Left ventricle myocardium superior (tissue), 1 donor: ENCODE measurements at places on chromosomes 7 and 10.

- DNase-seq: no peak
Observed at GRCh38 chr7:138954545-138955475, 26.4 kb downstream of the KIAA1549 start.

DNA sequence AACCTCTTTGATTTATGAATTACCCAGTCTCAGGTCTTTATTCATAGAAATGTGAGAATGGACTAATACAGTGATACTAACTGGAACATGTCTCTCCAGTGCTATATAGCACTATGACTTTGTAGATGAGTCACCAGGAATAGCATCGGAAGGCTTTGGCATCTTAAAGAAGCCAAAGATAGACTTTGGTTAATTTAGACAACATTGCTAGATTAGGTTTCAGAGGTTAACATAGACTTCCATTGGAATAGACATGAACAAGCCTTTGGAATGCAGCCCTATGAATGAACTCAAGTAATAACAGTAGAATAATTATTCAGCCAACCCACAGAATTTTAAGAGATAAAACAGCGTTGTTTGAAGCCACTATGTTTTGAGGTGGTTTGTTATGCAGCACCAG is 169.2 kb downstream of the HGF start:
- no peak for DNase-seq

GRCh38 chr10:13767676-13768178 is 181.0 kb downstream of the PRPF18 start:
- DNase-seq: no peak

DNA sequence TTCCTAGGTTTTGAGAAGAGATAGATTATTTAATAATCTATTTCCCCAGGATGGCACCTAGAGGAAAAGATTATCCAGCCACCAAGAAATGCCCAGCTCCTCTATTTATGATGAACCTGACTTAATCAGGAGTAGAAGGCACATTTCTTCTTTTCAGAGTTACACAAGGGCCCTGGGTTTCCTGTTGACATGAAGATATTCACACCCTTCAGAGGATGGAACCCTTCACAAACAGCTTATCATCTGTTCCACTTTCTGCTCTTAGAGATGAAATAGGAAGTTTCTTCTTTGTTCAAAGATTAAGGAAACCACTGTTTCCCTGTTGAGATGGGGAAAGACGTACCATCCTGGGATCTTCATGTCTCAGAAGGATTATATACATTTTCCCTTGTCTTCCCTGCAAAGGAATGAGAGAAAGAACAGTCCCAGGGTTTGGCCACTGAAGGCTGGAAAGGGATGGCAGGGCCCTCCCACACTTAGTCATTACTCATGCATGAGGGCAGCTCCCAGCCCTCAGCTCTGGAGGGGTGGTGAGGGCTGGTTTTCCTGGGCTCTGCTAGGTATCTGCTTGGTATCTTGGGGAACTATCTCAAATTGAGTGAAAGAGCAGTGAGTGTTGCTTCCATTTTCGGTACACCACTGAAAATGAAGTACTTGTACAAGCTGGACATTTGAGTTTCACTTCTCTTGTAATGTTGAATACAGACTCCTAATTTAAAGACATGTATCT is 64.0 kb downstream of the MTPAP start:
- no peak for DNase-seq

DNA sequence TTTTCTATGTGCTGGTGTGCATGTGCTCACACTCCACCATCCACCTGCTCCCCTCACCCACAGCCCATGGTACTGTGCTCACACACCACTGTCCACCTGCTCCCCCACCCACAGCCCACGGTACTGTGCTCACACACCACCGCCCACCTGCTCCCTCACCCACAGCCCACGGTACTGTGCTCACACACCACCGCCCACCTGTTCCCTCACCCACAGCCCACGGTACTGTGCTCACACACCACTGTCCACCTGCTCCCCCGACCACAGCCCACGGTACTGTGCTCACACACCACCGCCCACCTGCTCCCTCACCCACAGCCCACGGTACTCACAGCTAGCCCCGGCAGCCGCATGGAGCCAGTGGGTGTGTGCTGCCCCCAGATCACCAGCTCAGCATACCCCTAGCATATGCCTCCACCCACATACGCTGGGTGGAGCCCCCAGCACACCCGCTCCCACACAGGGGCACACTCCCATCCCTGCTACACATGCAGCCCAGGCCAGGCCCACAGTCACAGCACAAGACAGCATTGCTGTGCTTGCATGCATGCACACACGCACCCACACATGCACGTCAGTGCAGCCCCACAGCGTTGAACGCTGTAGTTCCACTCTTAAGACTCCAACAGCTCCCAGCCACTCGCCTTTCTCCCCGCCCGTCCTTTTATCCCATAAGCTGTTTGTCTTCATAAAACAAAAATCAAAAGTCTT is 62.0 kb downstream of the PAX2 start:
- no peak for DNase-seq

GRCh38 chr7:89661876-89662275 is 492.4 kb upstream of the STEAP1 start:
- no peak for DNase-seq

DNA sequence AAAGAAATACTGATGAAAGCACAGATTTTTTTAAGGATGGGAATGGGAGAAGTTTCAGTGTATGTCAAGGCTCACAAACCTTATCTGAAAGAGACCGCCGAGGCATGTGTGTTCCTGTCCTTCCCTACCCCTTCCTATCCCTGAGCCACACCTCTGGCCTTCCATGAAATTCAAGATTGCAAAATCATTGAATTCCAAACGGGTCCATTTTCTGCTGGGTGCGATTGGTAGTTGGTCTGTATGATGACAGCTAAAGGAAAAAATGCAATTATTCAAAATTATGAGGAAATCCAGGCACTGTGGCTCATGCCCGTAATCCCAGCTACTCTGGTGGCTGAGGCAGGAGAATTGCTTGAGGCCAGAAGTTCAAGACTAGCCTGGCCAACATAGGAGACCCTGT is 170.1 kb downstream of the ARHGAP12 start:
- DNase-seq: no peak

DNA sequence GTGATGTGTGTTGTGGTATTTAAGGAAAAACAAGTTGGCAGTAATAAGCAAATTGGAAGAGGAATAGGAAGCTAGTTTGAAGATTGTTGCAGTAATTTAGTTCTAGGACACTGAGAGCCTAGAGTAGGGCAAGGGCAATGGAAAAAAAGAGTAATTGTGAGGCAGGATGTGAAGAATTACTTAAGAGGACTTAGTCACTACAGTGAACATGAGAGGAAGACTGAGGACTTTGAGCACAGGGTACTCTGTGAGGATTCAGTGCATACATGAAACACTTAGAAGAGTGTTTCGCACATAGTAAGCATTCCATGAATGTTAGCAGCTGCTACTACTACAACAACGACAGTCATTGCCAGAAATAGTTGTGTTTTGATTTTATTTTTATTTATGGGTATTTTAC is 30.9 kb upstream of the DKK1 start:
- no peak for DNase-seq

DNA sequence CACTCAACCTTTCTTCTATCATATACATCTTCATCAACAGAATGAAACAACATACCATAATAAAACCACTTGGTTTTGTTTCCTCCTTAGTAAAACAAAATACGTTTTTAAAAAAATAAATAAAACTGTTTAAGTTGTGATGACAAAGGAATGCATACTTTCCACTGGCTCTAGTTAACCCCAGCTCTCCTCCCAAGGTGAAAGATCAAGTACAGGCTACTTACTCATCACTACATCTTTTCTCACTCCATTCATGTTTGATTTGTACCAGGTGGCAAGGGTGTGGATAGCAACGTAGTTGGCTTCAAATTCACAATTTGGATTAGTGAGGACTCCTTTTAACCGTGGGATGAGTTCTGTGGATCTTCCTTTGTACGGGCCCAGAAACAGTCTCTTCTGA is 14.7 kb downstream of the OGA start:
- DNase-seq: no peak

DNA sequence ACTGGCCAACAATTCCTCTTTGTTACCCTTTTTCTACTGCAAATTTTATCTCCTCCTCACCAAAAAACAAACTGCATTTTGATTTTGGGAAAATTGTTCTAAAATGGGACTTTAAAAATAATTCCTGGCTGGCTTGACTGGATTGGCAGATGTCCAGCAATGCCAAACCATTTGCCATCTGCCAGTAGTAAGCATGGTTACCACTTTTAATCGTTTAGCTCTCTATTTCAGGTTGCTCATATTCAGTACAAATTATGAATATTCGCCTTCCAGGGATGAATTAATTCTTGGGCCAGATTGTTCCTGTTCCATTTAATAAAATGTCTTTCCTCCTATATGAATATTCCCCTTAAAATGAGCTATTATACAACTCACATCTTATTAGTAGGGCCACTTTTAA is 35.7 kb downstream of the SMNDC1 start:
- no peak for DNase-seq

DNA sequence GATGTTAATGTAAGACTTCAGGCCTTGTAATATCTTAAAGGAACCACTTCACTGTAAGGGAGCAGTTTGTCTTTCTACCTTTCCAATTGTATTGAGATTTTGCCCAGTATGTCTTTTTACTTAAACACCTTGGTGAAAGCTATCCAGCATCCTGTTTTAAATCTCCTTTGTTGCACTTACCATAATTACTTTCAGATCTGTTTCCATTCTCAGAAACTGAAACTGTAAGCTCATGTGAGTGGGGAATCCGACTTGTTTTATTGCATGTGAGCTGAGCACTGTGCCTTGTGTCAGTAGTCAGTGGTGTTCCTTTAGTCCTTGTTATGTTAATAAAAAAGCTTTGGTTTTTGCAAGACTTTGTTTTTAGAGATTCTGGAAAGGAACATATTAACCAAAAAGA is 42.2 kb downstream of the BMPR1A start:
- DNase-seq: no peak

DNA sequence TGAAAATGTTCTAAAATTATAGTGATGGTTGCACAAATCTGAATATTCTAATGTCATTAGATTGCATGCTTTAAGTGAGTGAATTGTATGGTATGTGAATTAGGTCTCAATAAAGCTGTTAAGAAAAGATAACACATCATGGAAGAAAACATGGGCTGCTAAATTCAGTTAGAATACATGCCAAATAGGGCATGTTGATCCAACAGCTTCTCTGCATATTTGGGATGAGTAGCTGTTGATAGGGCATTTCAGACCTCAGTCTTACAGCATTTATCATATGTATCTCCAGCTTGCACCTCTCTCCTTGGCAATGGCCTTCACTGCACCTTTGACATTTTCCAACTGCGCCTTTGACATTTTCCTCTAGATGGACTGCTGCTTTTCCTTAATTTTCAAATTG is 13.2 kb downstream of the CREB5 start:
- DNase-seq: no peak

- no peak for DNase-seq
Observed at GRCh38 chr10:126437635-126438406, 49.5 kb upstream of the ADAM12 start.

- no peak for DNase-seq
Observed at GRCh38 chr7:149171892-149172533, 23.3 kb upstream of the ZNF282 start.

DNA sequence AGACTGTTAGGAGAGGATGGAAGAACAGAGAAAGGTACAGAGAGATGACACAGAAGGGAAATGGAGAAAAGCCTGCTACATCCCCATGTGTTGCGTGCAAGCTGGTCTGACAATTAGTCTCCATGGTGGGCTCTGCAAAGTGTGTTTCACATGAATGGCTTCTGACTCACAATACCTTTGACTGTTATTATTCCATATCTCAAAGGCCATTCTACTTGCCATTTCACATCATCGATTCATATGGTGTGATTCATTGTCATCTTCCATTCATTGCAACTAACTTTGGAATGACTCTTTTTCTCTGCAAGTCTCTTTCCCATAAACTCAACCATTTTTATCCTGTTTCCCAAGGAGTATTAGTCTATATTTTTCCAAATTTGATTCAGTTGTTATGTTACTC is 208.9 kb upstream of the INHBA start:
- no peak for DNase-seq

GRCh38 chr10:101323495-101323894 is 30.5 kb upstream of the BTRC start:
- DNase-seq: no peak

DNA sequence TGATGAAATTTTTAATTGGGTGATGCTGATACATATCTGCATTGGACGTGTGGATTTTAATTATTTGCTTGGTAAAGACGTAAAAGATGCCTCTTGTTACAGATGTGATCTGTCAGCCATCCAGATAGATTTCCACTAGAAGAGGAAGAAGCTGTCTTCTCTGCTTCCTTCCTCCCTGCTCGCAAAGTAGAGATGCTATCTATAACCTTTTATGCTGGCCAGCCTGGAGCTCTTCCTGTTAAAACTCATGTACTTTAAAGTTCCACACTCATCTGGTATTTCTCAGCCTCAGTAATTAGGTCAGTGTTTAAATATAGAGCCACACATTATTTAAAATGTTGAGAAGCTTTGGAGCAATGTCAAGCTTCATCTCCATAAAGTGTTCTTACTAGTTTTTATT is 51.2 kb upstream of the TMEM229A start:
- DNase-seq: no peak

GRCh38 chr7:80346704-80347103 is 165.2 kb downstream of the GNAT3 start:
- no peak for DNase-seq

GRCh38 chr10:1358860-1359625 is 302.9 kb downstream of the WDR37 start:
- DNase-seq: no peak

GRCh38 chr7:158993591-158993990 is 137.2 kb downstream of the DYNC2I1 start:
- DNase-seq: no peak

GRCh38 chr10:70589762-70590654 is 12.5 kb downstream of the PRF1 start:
- DNase-seq: peak; percentile 68

- DNase-seq: no peak
Observed at GRCh38 chr10:8069108-8069507, 14.6 kb downstream of the GATA3 start.

DNA sequence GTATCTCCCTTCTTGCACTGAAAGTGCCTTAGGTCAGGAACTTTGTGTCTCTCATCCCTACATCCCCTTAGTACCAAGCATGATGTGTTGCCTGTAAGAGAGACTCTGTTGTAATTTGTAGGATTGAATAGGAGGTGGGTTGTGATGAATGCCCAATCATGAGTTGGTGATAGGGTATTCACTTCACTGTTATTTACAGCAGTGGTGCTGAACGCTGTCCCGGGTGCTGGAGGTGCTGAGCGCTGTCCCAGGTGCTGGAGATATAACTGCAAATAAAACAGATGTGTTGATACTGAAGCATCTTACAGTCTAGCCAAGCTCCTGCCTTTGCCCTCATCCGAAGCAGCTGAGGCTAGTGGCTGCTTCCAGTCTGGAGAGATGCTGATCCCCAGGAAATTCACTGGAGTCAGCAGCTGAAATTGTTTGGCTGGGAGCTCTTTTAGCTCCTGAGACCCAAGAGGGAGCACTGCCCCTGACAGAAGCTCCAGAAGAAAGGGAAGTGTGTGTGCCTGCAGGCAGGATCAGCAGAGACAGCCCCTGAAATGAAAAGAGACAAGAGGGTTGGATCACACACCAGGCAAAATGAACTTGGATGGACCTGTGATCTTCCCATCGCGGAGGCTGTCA is 183.4 kb downstream of the SORCS3 start:
- DNase-seq: peak; percentile 29

GRCh38 chr7:141053626-141054025 is 20.2 kb upstream of the TMEM178B start:
- no peak for DNase-seq
